GM20000 (cell line): ENCODE measurements at places on chromosomes 4 and X.

DNA sequence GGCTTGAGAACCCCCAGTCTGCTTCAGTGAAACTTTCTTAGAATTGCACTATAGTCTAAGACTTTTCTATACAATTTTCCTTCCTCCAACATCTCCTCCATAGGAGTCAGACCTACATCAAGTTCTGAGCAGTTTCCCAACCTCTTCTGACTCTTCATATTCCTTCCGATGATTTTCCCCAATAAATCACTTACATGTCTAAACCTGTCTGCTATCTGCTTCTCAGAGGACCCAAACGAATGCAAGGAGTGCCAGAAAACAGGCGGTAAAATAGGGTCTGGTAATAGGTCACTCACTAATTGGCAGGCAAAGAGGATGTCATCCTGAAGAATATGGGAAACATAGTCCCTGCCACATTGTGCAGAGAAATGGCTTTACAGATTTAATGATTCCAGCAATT lies 153.9 kb downstream of the PCDH18 start:
- DNase-seq, result no peak

DNA sequence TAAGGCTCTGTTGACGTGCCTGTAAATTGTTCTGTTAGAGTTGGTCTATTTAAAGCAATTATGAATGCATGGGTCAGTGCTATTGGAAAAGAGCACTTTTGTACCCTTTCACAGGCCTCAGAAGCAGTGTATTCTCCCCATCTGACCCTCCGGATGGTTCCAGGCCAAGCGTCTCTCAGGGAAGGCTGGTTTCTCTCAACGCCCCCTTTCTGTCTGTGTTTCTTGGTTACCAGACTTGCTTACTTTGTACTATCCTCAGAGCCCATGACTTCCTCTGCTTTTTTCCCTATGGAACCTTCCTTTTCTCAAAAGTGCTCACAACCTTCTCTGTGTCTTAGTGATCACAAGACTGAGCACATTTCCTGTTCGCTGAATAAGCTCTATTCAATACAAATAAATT lies 559.3 kb upstream of the ZFP42 start:
- no peak for DNase-seq

GRCh38 chr4:58166490-58166889 lies 1056.3 kb upstream of the IGFBP7 start:
- DNase-seq, result no peak

DNA sequence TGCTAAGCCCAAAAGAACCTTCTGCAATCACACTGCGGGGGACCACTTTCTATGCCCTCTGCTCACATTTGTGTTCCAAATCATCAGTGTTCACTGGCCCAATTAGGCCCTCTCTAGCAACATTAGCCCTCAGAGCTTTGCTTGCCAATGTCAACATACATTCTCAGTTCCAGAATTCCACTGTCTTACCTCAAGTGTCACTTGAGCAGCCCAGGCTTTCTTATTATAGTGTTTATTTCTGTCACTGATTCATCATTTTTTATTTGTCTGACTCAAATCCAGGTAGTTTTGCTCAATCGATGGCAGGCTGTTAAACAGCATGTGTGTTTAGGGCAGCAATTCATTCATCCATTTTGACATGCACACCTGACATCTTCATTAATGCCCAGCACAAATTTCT lies 291.2 kb downstream of the TEX13A start:
- no peak for DNase-seq

DNA sequence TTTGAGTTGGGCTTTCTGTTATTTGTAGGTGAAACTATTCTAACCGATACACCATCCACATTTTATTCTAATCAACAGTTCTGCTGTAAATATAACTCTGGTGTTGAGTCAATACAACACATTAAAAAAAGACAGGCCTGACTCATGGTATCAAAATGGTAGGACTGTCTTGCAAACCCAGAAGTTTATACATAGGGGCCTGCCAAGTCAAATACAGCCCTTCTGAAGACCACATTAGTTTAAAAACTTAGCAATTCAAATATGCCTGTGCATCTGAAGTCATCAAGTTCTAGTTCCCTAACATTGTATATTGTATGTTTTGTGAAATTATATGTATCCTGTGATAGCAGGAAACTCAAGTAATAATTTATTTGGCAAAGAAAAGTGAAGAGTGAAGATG lies 24.4 kb upstream of the PDE5A start:
- DNase-seq, result no peak

GRCh38 chrX:94722578-94722977 lies 1048.6 kb downstream of the FAM133A start:
- DNase-seq, result no peak

GRCh38 chr4:119506806-119507205 lies 121.8 kb downstream of the PDE5A start:
- no peak for DNase-seq

- DNase-seq, result no peak
Measured at GRCh38 chr4:168129046-168129772, 36.9 kb downstream of the ANXA10 start.

- no peak for DNase-seq
Measured at GRCh38 chr4:19580095-19580494, 671.6 kb upstream of the SLIT2 start.

DNA sequence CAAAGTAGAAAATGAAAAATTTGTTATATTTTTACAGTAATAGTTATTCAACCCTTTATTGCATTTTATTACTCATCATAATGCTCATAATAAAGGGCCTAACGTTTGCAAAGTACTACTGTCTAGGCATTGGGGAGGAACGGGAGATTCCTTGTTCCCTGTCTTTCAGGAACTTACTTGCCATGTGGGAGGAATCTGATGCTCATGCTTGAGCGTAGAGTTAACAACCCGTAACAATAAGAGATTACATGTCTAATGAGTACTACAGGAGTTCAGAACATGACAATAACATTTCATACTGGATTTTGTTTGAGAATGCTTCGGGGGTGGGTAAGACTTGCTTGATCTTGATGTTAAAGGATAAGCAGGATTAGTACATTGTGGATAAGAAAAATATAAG lies 2.9 kb downstream of the CCSER1 start:
- DNase-seq, result no peak

DNA sequence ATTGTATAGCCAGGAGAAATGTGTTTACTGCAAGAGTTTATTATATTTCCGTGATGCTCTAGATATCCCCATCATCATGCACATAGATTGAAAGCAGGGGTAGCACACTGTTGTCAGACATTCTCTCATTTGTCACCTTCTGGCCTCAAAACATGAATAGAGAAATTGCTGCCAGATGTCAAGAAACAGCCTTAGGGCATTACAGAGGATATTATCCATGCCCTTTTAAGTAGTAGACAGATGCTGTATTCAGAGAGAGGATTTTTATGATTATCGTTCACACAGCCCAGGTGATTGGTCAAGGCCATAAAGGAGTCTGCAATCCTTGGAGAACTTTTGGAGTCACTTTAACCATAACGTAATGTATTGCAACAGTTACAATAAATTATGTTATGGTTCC lies 1961.5 kb upstream of the TENM3 start:
- no peak for DNase-seq

DNA sequence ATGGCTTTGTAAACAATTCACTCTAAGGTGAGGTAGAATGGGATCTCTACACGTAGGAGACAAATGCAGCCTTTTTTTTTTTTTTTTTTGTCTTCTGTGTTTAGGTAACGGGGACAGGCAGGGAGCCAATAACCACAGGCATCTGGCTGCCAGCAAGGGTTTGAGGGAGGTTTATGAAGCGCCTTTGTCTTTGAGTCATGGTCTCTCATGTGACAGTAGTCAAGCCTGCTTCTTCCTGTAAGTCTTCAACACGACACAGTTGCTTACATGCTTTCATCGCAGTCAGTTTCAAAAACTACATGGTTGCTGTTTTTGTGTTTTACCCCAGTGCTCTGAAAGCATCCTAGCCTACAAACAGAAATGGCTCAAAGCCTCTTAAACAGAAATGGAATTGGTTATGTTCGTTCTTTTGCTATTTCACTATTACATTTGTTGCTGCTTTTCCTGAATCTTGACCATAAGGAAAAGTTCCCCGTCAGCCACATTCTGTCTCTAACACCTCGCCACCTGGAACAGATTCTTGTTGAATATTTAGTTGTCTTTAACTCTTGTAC lies 127.8 kb upstream of the METTL14 start:
- no peak for DNase-seq

GRCh38 chrX:77298296-77298695 lies 148.9 kb upstream of the FGF16 start:
- no peak for DNase-seq

DNA sequence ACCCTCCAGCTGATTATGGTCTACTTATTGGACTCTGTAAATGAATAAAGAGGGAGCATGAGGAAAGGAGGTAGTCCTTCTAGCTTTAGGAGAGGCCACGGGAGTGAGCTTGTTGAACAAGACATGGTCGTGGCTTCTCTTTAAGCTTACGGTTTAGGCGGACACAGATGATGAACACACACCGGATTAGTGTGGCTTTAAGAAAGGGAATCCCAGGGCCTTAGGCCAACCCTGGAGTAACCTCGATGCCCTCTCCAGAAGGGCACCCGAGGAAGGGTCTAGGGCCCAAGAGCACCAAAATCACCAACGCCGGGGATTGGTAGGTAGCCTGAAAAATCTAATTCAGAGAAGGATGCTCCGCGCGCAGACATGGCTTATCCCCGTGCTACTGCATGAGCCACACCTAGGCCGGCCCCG lies 39.4 kb downstream of the ERVMER34-1 start:
- no peak for DNase-seq

DNA sequence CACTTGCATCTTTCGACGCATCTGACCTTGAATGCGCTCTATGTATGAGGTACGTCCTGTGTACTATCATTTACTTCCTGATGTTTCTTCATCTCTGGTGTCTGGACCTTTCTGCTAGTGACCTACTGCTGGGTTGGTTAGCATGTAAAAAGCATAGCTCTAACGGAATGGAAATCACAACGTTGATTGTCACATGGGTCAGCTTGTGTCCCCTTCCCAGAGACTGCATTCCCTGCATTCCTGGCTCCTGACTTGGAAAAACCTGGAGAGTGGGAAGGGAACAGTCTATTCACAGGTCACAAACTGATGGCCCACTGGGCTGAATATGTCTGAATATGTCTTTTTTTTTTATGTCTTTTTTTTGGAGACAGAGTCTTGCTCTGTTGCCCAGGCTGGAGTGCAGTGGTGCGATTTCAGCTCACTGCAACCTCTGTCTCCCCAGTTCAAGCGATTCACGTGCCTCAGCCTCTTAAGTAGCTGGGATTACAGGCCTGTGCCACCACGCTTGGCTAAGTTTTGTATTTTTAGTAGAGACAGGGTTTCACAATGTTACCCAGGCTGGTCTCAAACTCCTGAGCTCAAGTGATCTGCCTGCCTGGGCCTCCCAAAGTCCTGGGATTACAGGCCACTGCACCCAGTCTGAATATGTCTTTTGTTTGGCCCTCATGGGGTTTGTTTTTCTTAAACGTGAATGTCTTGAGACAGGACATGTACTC lies 16.3 kb downstream of the LONRF3 start:
- no peak for DNase-seq

- DNase-seq, result no peak
Measured at GRCh38 chrX:85113746-85114145, 110.1 kb downstream of the APOOL start.

GRCh38 chrX:106931831-106932491 lies 11.8 kb downstream of the CLDN2 start:
- no peak for DNase-seq

GRCh38 chrX:63417649-63418048 lies 66.5 kb upstream of the SPIN4 start:
- no peak for DNase-seq

DNA sequence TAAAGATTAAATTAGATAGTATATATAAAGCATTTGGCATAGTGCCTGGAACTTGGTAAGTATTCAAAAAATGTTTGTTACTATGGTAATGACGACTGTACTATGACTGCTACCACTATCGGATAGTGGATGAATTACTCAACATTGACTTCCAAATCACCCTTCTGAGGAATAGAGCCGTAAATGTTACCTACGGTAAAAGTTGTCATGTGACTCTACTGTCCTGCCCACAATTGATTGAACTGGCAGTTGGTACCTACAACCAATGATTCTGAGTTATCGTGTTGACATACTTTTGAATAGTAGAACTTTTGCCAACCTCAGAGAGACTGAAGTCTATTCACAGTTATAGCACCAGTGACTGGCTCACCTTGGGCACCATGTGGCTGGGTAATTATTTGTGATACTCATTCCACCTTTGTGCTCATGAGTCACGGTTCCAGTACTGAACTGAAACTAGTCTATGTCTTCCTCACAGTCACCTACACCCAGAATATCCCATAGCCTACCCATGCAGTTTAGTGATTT lies 185.5 kb upstream of the PITX2 start:
- DNase-seq, result no peak

GRCh38 chr4:23455456-23456158 lies 434.2 kb downstream of the PPARGC1A start:
- no peak for DNase-seq

GRCh38 chr4:15077969-15078368 lies 75.7 kb downstream of the CPEB2 start:
- DNase-seq, result no peak

DNA sequence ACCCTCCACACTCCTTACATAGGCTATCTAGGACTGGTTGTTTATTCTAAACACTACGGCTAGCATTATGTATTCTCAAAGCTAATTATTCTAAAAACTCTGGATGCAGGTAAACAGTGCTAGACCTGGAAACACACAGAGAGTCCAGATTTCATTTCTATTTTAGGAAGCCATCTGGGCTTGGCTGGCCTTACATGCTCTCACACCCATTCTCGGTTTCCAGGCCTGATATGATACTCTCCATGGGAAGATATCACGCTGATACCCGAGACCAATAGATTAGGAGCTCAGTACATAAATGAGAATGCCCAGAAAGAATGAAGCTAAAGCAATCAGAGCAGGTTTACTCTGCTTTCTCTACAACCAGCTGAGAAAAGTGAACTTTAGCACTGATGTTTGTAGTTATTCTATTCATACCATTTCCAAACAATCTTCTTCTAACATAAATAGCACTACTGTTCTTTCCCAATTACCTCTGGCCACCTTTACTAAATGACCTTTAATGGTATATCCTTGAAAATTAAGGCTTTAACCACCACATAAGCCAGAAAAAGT lies 973.3 kb downstream of the PCDH18 start:
- no peak for DNase-seq

DNA sequence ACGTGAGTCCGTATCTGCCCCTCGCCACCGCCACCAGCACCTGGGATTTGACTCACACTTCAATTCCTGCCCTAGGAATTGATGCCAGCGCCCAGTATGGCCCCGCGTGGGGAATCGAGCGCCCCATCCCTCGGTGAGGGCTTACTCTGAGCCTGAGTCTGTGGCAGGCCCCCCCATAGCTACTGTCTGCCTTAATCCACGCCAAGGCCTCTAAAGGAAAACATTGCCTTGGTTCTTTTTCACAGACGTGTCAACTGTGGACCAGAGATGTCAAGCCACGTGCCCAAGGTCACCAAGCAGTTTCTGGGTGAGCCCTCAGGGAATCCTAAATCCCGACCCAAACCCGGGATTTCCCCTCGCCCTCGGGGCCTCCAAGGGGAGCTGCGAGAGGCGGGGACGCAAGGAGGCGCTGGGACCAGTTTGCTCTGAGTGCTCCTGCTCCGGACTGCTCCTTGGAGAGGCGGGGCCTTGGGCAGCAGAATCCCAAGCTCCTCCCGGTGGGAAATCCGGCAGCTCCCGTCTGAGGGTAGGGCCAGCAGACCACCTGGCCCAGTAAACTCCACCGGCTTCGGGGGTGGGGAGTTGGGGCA lies 12.9 kb downstream of the MSX1 start:
- DNase-seq, result no peak

GRCh38 chr4:159185591-159186023 lies 82.7 kb downstream of the RAPGEF2 start:
- DNase-seq, result no peak
